ENCODE measurements at places on chromosomes 5 and 9.

DNA sequence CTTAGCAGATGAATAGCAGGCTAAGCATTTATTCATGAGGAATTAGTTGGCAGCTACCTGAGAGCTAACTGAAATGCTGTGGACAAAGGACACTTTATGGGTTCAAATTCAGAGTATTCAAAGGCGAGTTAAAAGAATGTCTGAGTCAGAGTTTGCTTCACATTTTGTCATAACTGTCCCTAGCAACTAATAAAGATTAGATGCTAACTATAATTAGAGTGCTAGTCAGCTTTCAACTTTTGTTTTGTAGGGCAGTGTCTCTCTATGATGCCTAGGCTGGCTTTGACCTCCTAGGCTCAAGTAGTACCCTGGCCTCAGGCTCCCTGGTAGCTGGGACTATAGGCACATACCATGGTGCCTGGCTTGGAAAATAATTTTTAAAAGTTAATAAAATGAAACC is 4.6 kb downstream of the SMC5 start:
- H3K4me1 ChIP-seq: peaks cover 49% of the 10 kb centered on the region
- no peak for DNase-seq
- H3K27me3 ChIP-seq: no peaks in the 10 kb centered on the region
- H3K27ac ChIP-seq: no peak overlapping the region
- peaks cover 58% of the 10 kb centered on the region for H3K36me3 ChIP-seq
- H3K4me3 ChIP-seq: no peak overlapping the region

GRCh38 chr5:14816999-14817761 is 54.4 kb downstream of the ANKH start:
- no peak for DNase-seq
- no peak overlapping the region for H3K27ac ChIP-seq
- peaks cover 29% of the 10 kb centered on the region for H3K4me1 ChIP-seq
- H3K36me3 ChIP-seq: peaks cover 14% of the 10 kb centered on the region
- H3K4me3 ChIP-seq: no peak overlapping the region

GRCh38 chr5:50867140-50867539 is 200.7 kb downstream of the PARP8 start:
- H3K27ac ChIP-seq: no peak overlapping the region
- H3K4me3 ChIP-seq: no peak overlapping the region
- no peak for DNase-seq
- no peaks in the 10 kb centered on the region for H3K36me3 ChIP-seq

GRCh38 chr5:38013107-38013506 is 173.3 kb upstream of the GDNF start:
- no peaks in the 10 kb centered on the region for H3K4me1 ChIP-seq
- no peak overlapping the region for H3K27ac ChIP-seq
- no peak for DNase-seq
- H3K4me3 ChIP-seq: no peak overlapping the region
- no peaks in the 10 kb centered on the region for H3K27me3 ChIP-seq

DNA sequence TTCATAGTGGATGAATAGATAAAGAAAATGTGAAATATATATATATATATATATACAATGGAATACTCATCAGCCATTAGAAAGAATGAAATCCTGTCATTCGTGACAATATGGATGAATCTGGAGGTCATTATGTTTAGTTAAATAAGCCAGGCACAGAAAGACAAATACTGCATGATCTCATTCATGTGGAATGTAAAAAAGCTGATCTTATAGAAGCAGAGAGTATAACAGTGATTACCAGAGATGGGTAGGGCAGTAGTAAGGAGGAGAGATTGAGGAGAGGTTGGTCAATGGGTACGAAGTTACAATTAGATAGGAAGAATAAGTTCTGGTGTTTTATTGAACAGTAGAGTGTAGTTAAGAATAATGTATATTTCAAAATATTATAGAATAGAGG is 19.7 kb upstream of the PCDHAC2 start:
- no peak overlapping the region for H3K27ac ChIP-seq
- no peaks in the 10 kb centered on the region for H3K36me3 ChIP-seq
- H3K27me3 ChIP-seq: no peaks in the 10 kb centered on the region
- H3K4me1 ChIP-seq: no peaks in the 10 kb centered on the region

DNA sequence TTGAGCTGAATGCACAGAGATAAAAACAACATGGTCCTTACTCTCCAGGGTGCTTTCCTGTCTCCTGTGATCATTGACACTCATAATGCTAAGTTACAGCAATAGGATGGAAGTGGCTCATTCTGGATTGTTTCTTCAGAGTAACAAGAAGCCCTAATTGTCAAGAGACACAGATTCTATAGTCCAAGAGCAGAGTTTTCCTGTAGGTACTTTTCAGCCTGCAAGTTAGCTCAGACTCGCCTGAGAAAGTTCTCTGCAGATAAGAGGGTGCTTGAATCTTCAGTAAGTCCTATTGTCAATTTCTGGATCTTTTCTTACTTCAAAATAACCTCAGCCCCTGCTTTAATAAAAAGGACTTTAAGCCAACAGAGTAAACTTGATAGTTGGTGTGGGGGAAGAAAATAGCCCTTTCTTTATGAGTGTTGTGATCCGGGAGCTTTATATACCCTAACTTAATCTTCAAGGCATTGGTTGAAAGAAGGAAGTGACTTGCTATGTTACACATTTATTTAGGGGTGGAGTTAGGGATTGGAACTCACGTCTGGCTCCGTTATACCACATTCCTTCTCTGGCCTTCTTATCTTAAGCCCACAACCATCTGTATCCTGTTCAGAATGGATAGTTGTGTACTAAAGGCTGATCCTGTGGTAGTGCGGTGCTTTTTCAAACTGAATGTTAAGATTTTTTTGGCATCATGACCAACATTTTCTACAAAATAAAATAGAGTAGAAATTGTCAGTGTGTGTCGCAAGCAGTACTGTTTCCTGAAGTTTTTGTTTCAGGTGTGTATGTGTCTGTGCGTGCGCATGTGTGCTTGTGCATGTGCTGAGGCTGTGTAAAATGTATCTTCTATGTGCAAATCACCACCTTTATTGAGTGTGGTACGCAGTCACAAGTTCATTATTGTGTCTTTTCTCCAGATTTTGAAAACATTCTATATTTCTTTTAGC is 173.9 kb downstream of the WDR70 start:
- H3K4me1 ChIP-seq: peaks cover 5% of the 10 kb centered on the region
- peaks cover 10% of the 10 kb centered on the region for H3K36me3 ChIP-seq
- no peak overlapping the region for H3K27ac ChIP-seq
- H3K4me3 ChIP-seq: no peak overlapping the region
- H3K27me3 ChIP-seq: no peaks in the 10 kb centered on the region

- H3K27me3 ChIP-seq: no peaks in the 10 kb centered on the region
- H3K36me3 ChIP-seq: peaks cover 76% of the 10 kb centered on the region
- DNase-seq: no peak
- no peak overlapping the region for H3K4me3 ChIP-seq
Measured at GRCh38 chr9:353077-353476, 138.4 kb downstream of the DOCK8 start.

DNA sequence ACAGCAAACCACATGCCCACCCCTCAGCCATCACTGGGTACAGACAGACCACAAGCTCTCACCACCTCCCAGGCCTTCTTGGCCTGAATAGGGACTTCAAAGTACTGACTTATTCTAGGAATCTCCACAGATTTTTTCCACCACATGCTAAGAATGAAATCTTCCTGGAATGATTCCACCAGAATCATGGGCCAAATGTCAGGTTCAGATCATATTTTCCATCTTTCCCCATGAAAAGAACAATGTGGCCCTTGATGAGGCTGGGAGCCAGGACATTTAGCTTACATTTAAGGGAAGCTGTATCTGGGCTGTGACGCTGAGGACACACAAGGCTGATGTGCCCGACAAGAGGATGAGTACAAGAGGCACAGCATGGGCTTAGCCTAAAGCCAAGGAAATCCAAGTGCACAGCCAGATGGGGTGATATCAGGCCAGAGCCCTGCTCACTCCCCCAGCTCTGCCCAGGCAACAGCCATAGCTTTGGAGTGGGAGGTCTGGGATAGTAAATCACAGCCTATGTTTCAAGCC is 28.1 kb downstream of the ACSL6 start:
- H3K27me3 ChIP-seq: peaks cover 21% of the 10 kb centered on the region
- H3K27ac ChIP-seq: no peak overlapping the region
- peaks cover 8% of the 10 kb centered on the region for H3K4me1 ChIP-seq
- no peak overlapping the region for H3K4me3 ChIP-seq

GRCh38 chr5:66724349-66725139 is 128.4 kb downstream of the MAST4 start:
- H3K27ac ChIP-seq: no peak overlapping the region
- no peaks in the 10 kb centered on the region for H3K4me1 ChIP-seq

GRCh38 chr9:126862104-126862761 is 1.8 kb downstream of the ZBTB34 start:
- H3K4me3 ChIP-seq: peak overlapping the region; percentile 84
- H3K27ac ChIP-seq: no peak overlapping the region
- peaks cover 27% of the 10 kb centered on the region for H3K4me1 ChIP-seq
- peaks cover 24% of the 10 kb centered on the region for H3K36me3 ChIP-seq
- H3K27me3 ChIP-seq: peaks cover 23% of the 10 kb centered on the region

DNA sequence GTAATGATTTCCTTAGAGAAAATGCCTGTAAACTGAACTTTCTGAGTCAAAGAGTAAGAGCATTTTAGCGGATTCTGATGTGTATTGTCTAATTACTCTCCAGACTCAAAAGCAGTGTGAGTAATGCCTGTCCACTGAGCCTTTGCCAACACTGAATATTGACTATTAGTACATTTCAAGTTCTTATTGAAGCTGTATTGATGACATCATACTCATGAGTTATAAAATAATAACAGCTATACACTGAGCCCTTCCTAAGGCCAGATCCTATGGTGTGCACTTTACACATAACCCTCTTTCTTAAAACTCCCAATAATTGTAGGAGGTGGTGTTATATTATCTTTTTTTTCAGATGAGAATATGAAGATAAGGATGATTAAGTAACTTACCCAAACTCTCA is 152.8 kb upstream of the TRPC7 start:
- no peaks in the 10 kb centered on the region for H3K36me3 ChIP-seq
- H3K4me1 ChIP-seq: no peaks in the 10 kb centered on the region
- no peaks in the 10 kb centered on the region for H3K27me3 ChIP-seq
- DNase-seq: no peak

GRCh38 chr5:54103871-54104270 is 206.5 kb downstream of the ARL15 start:
- no peak overlapping the region for H3K4me3 ChIP-seq
- no peak for DNase-seq
- no peaks in the 10 kb centered on the region for H3K27me3 ChIP-seq

- no peaks in the 10 kb centered on the region for H3K4me1 ChIP-seq
Measured at GRCh38 chr5:111781200-111781599, 24.2 kb upstream of the NREP start.

DNA sequence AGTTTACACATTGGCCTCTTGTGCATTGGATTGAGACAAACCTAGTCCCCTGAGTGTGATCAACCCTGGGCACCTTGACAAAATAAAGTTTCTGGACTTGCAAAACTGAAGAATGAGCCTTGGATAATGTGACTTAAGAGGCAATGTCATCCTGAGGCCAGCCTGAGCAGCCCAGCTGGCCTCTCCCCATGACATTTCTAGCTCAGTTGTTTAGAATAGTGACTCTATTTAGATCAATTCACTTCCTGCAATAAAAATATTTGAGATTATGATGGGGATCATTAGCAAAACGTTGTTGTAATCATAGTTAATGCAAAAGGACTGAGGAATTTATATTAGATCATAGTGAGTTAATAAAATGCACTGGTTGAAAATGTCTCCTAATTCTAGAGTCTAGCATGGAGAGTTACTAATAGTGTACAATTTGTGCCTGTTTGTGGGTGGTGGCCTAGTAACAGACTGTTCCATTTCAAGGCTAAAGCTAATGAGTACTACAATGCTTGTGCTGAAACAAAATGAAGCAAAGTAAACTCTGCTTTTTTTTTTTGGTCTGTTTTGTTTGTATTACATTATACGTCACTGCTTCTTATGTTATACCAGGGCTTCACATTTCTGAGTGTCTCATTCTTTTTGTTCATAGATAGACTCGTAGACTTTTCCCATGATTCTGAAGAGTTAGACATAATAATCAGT is 10.9 kb upstream of the RHOBTB3 start:
- no peak for DNase-seq
- peaks cover 8% of the 10 kb centered on the region for H3K4me1 ChIP-seq
- H3K36me3 ChIP-seq: no peaks in the 10 kb centered on the region
- no peak overlapping the region for H3K27ac ChIP-seq
